ENCODE measurements at places on chromosomes 5 and 9.

DNA sequence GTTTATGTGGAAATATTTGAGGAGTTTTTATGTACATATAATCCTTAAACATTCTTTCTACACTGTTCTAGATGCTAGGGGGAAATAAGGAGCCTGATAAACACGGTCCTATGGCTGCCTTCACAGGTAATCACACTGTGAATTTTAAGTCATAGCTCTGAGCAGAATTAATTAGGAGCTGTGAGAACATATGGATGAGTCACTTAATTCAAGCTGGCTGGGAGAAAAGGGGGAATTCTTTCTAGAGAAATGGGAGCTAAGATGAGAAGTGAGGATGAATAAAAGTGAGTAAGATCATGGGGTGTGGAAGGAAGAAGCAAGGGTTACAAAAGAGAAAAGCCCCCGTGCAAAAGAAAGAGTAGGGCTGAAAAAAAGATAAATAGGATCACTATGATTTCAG lies 290.8 kb downstream of the DNAH5 start:
- DNase-seq, result no peak

- no peak for DNase-seq
Measured at GRCh38 chr9:94895668-94896067, 169.2 kb downstream of the AOPEP start.

GRCh38 chr5:89081360-89081759 lies 198.4 kb upstream of the MEF2C start:
- no peak for DNase-seq

GRCh38 chr9:14522627-14523379 lies 170.4 kb downstream of the ZDHHC21 start:
- no peak for DNase-seq

DNA sequence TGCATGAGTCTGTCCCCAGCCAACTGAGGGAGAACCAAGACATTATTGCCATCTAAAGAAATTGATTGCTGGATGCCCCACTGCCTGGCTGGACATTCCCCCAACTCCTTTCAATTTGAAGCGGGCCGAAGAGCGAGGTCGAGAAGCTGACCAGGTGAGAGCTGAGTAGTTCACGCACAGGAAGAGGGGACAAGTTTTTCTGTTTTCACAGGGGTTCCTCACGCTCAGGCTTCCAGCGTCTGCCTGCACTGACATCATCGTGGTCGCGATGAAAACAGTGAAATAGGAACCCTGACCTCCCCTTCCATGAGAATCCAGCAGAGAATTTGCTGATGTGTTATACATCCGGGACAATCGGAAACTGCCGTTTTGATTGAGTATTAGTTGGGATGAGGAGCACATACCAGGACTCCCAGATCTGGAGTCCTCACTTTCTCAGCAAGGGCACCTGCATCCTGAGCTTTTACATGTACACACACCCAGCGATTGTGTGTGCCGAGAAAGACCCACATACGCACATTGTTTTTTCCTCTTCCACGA lies 3.1 kb upstream of the DMRT3 start:
- DNase-seq, result no peak

GRCh38 chr5:64180661-64181343 lies 15.2 kb downstream of the RNF180 start:
- DNase-seq, result no peak

- DNase-seq, result no peak
Measured at GRCh38 chr5:81601919-81602318, 149.0 kb downstream of the SSBP2 start.

GRCh38 chr5:139368613-139369012 lies 14.5 kb downstream of the SLC23A1 start:
- DNase-seq, result no peak

DNA sequence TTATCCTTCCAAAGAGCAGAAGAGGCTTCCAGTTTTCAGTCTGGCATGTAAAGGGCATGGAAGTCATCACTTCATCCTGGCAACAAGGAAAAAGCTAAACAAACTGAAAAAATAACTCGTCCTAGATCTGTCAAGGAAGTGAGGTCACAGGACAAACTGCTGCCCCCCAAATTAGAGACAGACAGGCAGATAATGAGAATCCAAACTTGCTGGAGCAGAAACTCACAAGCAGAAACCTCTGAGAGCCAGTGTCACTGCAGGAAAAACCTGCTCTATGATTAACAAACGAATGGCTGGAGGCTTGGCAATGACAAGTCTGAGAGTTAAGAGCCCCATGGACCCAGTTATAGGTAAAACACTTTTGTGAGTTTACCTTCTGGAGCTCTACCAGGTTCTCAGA lies 18.9 kb upstream of the MLANA start:
- no peak for DNase-seq

- DNase-seq, result no peak
Measured at GRCh38 chr9:120505186-120505585, 74.8 kb downstream of the CDK5RAP2 start.

GRCh38 chr5:76622973-76623596 lies at the start of gene F2RL2:
Gene F2RL2 (minus strand): TSS chr5:76623403. CDS start chr5:76623230, 173 bp downstream.
- no peak for DNase-seq

DNA sequence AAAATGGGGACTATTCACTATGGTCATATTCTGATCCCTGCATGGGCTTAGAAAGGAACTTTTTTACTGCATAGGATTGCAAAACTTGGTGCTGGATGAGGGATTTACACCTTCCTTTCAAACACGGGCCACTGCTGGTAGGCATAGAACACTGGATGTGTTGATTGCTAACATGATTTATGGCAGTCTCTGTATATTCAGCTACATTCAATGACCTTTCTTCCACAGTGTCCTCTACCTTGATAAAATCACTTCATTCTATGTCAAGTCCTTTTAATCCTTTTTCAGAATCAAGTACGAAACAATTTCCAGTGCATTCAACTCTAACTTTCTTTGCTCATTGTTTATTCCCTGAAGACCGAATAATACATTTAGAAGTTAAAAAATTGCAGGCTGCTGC lies 91.9 kb upstream of the ATG10 start:
- no peak for DNase-seq

DNA sequence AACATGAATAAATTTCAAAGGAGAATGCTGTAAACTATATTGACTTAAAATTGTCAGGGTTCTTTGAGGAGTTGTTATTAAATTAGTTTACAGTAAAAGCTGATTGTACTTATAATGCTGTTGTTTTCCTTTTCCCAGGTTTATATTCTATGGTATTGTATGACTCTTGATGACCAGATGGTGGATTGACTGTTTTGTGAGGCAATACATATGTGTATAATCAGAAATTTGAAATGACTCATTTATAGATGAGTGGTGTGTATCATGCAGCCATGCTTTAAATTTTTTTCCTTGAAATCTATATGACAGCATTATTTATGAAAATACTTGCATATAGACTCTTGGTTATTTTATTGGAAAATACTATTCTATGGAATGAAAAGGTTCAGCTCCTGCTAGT lies 195.3 kb downstream of the CNTLN start:
- DNase-seq, result no peak

GRCh38 chr9:101737165-101737704 lies 1.2 kb downstream of the GRIN3A start:
- no peak for DNase-seq

GRCh38 chr9:37921546-37922300 lies 17.8 kb upstream of the SLC25A51 start:
- DNase-seq, result no peak

- no peak for DNase-seq
Measured at GRCh38 chr9:125409217-125409636, 147.6 kb downstream of the GAPVD1 start.
